ENCODE measurements at places on chromosomes 3 and 15.

GRCh38 chr15:97598353-97598798, 362.1 kb upstream of the ARRDC4 start:
- no peak for DNase-seq

DNA sequence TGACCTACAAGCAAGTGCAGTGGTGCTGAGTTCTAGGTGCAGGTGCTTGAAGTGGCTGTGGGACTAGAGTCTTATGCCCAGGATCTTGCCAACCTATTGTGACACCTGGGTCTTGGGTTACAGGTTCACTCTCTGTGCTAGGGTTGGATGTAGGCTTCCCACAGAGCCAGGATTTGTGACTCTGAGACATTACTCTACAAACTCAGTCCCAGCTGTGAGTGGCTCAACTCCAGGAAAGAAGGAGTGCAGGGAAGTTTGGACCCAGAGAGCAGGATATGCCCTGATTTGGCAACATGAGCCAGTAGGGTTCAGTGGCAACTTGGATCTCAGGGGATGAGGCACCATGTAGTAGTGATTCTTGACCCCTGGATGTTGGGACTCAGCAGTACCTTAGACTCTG, 182.2 kb downstream of the LPP start:
- DNase-seq, result no peak

GRCh38 chr3:144263706-144264105, 292.1 kb downstream of the DIPK2A start:
- DNase-seq, result no peak

GRCh38 chr15:40320931-40321371, 2.5 kb upstream of the INAFM2 start:
- DNase-seq, result no peak

DNA sequence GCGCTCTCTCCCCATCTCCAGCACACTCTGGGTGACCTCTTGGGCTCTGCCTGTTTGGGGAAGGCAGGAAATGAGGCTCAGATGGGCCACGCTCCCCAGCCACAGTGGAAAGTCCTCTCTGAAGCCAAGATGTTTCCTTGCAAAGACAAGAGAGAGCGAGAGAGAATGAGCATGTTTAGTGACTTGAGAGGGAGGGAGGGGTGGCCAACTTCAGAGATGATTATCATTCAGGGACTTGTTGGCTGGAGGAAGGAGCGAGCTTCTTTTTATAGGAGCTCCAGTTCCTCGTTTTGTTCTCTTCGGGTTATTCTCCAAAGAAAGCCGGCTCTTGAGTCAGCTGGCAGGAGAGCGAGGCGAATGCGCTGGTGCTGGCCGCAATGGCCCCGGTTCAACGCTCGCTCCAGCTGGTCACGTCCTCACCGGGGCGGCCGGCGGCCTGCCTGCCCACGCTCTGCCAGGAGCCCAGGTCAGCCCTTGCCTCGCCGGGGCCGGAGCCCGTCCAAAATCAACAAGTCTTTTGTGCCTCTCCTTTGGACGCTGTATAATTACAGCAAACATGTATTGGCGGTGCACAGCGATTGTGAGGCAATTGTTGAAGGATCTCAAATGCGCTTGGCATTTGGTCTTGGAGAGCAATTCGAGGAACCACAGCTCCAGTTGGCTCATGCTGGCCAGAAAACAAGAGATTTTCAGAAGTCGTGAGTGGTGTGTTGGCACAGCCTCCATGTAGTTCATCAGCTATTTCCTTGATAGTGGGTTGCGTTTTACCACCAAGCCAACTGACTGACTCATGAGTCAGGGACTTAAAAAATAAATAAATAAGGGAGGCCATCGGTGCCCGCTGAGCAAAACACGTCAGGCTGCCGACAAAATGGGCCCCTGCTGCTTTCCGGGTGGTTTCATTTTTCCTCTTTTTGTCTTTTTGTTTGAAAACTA, 288.6 kb downstream of the UACA start:
- peak; percentile 41 for DNase-seq

- no peak for DNase-seq
Measured at GRCh38 chr3:105579439-105579838, 212.7 kb downstream of the ALCAM start.

DNA sequence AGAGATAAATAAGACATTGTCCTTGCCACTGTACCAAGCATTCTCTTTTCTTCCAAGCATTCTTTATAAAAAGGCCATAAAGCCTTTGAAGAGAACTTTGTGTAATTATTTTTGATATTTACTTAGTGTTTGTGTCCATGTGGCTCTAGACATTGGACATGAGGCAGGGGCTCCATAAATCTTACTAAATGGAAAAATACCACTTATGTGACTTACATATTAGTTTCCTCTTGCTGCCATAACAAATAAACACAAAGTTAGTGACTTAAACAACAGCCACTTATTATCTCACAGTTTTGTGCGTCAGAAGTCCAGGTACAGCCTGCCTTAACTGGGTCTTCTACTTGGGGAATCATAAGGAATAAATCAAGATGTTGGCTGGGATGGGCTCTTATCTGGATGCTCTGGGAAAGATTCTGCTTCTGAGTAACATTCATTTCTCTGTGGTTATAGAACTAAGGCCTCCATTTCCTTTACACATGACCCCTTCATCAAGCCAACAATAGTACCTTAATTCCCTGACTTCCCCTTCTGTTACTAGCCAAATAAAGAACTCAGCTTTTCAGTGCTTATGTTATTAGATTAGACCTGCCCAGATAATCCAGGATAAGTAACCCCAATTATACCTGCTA, 59.9 kb upstream of the COL8A1 start:
- DNase-seq, result no peak

DNA sequence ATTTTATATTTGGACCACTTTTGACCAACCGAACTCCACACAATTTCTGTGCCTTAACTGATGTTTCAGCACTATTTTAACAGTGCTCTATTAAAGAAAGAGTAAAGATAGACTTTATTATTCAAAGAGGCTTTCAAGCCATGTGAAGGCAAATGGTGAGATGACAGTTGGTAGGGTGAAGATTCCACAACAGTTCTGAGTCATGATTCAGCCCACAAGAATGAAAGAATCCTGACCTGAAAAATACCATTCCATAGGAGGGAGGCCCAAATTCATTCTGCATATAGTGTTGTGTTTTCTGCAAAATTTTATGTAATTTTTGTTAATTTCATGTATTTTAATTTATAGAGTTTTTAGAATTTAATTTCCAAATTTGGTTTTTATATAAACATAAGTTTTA, 135.6 kb upstream of the STAC start:
- peak; percentile 14 for DNase-seq

DNA sequence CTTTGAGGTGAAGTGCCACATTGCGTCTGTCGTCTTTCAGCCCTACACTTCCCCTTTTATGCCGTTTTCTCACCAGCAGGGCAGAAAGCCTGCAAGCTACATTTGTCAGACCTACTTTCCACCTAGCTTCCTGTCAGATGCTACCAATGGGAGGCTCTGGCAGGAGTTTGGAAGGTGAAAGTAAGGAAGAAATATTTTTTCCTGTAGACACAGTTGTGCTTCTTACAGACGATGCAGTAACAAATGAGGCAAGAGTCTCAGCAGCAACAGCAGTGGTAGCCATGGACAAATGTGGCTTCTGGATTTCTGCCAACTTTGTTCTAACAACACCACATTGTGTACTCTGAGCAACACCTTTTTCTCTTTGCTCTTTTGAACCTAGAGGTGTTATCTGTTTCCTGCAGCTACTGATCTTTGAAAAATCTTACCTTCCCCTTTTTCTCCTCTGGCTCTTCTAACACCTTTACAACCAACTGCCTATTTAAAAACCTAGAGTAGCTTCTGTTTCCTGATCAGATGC, 70.6 kb upstream of the STT3B start:
- no peak for DNase-seq

DNA sequence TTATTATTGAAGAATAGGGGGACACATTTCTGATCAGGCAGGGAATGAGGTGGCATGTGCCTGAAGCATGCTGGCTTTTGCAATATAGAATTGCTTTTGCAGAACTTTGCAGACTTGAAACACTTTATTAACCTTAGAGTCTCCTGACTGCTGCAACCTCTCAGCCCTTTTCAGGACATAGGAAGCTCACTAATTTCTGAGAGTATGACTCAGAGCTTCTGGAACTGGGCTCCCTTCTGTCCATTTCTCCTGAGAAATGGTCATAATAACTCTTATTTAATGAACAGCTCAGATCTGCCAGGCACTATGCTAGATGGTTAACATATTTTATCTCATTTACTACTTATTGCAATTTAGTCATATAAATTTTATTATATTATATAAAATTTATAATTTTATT, 38.6 kb upstream of the DGKG start:
- DNase-seq, result no peak

DNA sequence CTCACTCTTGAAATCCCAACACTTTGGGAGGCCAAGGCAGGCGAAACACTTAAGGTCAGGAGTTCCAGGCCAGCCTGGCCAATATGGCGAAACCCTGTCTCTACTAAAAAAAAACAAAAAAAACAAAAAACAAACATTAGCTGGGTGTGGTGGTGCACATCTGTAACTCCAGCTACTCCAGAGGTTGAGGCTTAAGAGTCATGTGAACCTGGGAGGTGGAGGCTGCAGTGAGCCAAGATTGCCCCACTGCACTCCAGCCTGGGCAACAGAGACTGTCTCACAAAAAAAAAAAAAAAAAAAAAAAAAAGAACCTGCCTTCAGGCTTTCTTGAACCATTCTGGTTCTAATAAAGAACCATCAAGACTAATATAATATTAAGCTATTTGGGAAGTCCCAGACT, 16.5 kb downstream of the ARPP19 start:
- no peak for DNase-seq

All from fibroblast of skin of left biceps (primary cell).